WERI-Rb-1 (cell line): ENCODE measurements at places on chromosomes 5 and 9.

DNA sequence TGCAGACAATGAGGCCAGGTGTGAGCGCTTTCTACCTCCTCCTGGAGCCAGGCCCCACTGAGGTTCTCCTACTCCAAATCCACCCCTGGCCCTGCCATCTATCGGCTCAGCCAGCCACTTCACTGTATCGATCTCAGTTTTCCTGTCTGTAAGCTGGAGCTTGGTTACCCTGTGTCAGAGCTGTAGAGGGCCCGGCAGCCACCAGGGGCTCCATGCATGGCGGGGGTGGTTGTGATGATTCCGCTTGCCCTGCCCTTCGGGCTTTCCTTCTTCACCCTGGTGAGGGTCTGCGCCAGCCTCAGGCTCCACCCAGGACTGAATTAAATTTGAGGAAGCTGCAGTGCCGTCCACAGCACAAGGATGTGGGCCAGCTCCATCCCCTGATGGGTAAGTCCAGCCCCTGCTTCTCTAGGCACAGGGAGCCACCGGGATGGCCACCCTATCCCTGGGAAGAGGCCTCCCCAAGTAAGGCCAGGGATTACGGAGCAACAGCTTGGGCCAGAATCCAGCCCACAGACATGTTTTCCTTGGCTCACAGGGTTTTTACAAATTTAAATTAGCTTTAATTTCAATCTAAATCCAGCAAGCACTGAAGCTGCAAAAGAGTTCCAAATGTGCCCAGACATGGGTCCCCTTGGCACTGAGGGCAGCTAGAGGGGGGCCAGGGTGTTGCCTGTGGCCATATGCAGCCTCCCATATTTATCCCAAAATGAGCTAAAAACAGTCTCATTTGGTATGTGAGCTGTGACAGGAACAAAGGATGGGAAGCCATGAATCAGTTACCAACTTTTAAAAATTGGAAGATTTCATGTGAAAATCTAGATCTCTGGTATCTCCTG is 89.1 kb upstream of the FBXW11 start:
- no peak for DNase-seq

- DNase-seq, result no peak
Measured at GRCh38 chr9:134704498-134704897, 62.9 kb downstream of the COL5A1 start.

DNA sequence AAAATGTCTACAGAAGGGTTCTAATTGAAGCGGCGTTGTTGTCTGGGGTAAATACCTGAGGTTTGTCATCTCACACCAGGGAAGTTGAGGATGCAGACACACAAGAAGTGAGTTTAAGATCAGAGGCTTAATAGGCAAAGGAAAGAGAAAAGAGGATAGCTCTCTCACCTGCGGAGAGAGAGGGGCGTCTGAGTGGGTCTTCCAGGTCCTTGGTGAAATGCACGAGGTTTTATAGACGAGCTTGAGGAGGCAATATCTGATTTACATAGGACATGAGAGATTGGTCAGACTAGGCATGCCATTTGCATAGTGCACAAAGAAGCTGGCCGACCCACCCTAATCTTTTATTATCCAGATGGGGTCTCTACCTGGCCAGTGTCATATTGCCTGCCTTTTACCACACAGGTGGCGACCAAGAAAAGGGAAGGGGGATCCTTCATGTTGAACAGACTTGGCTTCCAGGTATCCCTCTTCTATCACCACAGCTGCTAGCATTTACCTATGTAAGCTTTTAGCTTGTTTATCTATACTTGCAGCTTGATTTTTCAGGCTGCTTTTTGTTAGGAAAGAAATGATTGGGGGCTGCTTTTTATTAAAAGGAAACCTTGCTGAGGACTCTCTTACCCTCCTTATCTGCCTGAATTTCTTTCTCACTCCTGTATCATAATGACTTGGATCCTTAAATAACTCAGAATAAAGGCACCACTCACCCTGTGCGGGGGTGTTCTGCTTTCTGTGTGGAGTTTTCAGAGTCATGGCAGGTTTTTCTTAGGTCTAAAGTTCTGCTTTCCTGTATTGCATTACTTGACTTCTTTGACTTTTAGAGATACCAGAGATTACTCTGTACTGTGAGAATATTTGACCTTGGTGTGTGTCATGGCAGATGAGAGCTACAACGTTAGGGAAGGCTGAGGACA is 9.4 kb upstream of the GLT6D1 start:
- no peak for DNase-seq

GRCh38 chr5:60533789-60534188 is 166.2 kb downstream of the DEPDC1B start:
- DNase-seq, result no peak

DNA sequence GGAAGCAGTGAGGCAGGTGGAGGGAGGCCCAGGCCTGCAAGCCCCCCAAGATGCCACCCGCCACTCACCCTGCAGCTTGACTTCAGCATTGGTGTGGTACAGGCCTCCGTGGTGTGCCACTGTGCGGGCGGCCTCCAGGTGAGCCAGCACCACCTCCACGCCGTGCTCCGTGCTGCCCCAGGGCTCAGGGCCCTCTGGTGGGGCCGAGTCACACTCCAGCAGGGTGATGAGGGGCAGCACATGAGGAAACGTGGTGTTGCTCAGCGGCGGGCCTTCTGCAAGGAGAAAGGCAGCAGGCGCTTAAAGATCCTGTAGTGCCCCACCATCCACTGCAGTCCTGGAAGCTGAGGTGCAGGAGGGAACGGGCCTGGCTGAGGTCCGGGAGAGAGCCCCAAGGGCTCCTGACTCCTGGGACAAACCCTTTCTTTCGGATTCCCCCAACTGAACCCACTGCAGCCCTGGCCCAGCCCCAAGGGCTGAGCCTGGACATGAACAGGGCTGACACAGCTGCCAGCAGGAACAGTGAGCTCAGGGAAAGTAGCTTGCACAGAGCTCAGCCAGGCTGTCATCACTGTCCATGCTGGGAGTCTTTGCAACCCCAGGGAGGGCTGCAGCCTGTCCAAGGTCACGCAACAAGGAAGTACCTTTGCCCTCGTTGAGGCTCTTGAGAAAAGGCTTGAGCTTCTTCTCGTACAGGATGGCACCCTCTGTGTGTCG is 4.7 kb upstream of the TOR2A start:
- DNase-seq, result no peak

GRCh38 chr5:16992006-16992405 is 55.9 kb upstream of the MYO10 start:
- no peak for DNase-seq

GRCh38 chr9:89869793-89870580 is 265.2 kb downstream of the GADD45G start:
- peak; percentile 2 for DNase-seq

GRCh38 chr5:446883-447263 is 3.9 kb downstream of the EXOC3 start:
- peak; percentile 18 for DNase-seq

DNA sequence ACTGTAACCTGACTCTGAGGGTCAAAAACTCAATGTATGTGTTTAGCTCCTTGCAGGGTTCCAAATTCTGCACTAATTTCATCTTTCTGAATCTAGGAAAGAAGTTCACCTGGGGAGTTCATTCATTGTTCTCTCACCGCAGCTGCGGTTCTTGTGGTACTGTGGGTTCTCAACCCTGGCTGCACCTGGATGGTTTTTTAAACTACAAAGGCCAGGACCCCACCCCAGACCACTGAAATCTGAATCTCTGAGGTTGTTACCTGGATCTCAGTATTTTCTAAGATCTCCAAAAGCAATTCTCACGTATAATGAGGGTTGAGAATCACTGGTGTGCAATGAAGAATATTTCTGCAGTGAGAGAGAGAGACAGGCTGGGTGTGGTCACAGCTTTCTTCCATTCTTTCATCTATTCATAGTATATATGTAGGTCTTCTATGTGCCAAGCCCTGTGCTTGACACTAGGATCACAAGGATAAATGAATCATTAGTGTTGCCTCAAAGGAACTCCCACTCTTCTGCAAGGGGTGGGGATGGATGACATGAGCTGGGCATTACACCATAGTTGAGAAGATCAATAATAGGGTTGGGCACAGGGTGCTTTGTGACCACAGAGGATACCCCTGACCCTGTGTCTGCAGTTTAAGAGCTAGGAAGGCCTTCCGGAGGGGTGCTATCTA is 109.8 kb downstream of the GALNT10 start:
- no peak for DNase-seq

GRCh38 chr9:95726756-95727155 is 148.7 kb upstream of the ERCC6L2 start:
- no peak for DNase-seq

DNA sequence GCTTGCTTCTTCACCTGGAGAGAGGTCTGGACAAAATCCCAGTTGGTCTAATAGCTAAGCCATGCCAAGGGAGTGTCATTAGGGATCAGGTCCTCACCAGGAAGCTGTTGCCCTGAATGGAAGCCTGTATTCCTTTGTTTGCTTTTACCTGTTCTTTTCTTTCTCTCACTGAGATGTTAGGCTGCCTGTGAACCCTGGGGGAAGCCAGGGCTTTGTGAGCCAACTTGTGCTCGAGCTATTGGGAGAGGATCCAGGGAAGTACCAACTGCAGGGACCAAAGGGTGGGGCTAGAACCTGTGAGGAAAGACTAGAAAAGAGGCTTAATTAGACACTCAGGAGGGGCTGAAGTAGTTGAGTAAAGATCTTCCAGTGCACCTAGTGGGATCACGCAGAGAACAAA is 451.2 kb upstream of the TLE4 start:
- no peak for DNase-seq

GRCh38 chr5:146883511-146883910 is 5.0 kb upstream of the PPP2R2B start:
- DNase-seq, result no peak

GRCh38 chr5:97839341-97840086 is 656.5 kb upstream of the RIOK2 start:
- no peak for DNase-seq

- DNase-seq, result no peak
Measured at GRCh38 chr5:76294573-76294972, 108.5 kb upstream of the IQGAP2 start.

- peak; percentile 79 for DNase-seq
Measured at GRCh38 chr5:132386644-132387286, 17.3 kb downstream of the SLC22A5 start.

GRCh38 chr5:6578676-6579343 is 54.0 kb downstream of the NSUN2 start:
- no peak for DNase-seq

DNA sequence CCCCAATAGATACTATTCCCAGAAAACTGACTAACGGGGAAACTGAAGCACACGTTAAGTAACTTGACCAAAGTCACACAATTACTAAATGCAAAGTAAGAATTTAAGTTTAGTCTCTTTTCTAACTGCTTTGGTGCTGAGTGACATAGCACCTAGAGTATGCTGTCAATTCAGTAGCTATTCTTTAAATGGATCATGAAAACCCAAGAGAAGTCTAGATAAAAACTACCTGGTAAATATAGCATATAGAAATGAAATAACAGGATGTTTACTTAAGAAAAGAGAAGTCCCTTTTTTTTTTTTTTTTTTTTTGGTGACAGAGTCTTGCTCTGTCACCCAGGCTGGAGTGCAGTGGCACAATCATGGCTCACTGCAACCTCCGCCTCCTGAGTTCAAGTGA is 129.2 kb downstream of the PDE4D start:
- DNase-seq, result no peak

- DNase-seq, result no peak
Measured at GRCh38 chr9:20823051-20823450, 139.0 kb downstream of the FOCAD start.

DNA sequence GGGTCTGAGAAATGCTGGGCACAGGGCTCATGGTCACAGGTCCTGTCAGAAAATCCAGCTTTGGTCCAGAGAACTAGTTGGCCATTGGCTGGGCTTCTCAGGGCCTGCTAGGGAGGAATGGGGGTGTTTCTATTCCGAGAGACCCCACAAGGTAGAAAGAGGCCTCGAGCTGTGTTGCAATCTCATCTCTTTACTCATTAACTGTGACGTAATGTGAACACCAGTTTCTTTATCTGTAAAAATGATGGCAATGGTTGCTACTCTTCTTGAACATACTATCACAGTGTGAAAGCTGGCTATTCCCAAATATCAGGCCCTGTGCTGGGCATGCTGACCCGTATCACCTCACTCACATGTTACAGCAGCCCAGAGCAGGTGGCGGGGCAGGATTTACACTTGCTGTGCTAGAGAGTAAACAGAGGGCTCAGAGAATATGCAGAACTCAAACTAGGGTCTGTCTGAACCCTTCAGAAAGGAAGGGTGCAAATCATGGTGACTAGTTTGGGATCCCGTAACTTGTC is 35.7 kb upstream of the SLC25A51 start:
- no peak for DNase-seq

GRCh38 chr9:3939820-3940219 is 360.0 kb downstream of the GLIS3 start:
- no peak for DNase-seq

DNA sequence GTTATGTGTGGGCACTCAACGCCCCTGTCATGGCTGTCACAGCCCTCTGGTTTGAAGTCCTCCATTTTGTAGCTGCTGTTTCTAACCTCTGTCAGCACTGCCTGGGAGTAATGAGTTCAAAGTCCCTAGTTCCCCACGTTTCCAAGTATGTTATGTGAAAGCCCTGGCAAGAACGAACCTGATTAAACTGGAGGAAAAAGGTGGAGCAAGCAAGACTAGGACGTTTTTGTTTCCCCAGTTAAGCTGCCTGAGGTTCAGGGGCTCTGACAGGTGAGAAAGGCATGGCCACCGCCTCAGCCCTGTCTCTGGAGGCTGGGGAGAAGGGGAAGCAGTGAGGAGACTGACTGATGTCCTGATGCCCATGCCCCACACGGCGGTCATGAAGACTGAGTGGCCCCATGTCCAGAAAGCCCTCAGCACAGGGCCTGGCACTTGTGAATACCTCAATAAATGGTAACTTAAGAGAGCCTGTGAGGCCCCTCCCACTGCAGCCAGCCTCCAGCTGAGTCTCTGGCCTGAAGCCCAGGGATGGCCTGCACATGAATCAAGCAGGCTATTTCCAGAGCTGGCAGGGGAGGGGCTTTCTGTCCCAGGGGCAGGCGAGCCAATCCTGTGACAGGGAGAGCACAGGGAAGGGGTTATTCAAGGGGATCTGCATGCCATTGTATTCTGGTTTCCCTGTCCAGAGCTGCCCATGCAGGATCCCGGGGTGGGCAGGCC is 61.8 kb downstream of the PFDN1 start:
- peak; percentile 42 for DNase-seq

- no peak for DNase-seq
Measured at GRCh38 chr5:39668980-39669379, 244.2 kb upstream of the DAB2 start.

DNA sequence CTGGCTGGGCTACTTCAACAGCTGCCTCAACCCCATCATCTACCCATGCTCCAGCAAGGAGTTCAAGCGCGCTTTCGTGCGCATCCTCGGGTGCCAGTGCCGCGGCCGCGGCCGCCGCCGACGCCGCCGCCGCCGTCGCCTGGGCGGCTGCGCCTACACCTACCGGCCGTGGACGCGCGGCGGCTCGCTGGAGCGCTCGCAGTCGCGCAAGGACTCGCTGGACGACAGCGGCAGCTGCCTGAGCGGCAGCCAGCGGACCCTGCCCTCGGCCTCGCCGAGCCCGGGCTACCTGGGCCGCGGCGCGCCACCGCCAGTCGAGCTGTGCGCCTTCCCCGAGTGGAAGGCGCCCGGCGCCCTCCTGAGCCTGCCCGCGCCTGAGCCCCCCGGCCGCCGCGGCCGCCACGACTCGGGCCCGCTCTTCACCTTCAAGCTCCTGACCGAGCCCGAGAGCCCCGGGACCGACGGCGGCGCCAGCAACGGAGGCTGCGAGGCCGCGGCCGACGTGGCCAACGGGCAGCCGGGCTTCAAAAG is 36.9 kb upstream of the TTC1 start:
- DNase-seq, result peak; percentile 47
